ENCODE measurements at places on chromosomes 6 and 20. TPM values are rescaled to one million over a fixed set of nuclear protein-coding genes. Genes with fewer than 3 reads are reported as not detected.

DNA sequence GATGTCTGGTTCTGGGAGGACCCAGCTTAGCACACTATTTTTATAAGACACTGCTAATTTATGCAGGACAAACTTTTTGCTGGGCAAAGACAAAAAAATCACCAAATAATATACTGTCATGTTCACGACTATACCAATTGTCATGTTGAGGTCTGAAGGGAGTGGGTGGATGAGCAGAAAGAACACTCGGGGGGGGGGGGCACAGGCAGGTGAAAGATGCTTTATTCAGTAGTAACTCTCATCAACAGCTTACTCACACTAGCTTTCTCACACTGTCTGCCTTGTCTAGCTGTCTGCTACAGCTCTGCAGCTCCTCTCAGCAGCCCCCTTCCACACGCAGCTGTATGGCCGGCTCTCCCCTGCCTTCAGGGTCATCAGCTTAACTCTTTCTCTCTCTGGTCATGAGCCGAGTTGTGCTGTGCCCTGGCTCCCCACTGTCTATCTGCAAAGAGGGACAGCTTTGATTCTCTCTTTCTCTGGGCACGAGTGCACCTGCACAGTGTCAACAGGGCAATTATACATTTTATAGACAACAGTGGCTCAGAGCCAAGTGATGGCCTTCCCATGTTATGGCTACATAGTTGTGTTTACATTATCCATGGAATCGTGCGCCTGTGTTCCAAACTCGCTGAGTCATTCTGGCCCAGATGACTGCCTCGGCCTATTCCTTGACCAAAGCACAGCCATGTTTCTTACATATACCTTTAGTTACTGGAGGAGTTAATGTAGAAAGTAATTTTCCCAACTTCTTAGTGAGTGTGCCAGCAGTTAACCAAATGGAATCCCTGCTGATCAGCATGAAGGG is 187.7 kb upstream of the PRSS16 start:
- no peak for DNase-seq

GRCh38 chr6:158737710-158738615 is 81.2 kb downstream of the EZR start:
- no peak for DNase-seq

DNA sequence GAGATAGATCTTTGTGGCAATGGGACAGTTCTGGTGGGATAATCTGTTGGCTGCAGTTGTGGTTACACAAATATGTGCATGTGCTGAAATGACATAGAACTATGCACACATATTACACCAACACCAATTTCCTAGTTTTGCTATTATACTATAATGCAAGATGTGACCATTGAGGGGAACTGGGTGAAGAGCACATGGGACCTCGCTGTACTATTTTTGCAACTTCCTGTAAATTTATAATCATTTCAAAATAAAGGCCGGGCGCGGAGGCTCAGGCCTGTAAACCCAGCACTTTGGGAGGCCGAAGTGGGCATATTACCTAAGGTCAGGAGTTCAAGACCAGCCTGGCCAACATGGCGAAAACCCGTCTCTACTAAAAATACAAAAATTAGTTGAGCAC is 8.7 kb downstream of the ARMC12 start:
- no peak for DNase-seq

- no peak for DNase-seq
Measured at GRCh38 chr6:42110683-42111082, 31.7 kb downstream of the C6orf132 start.

- DNase-seq, result no peak
Measured at GRCh38 chr6:88458662-88459061, 292.5 kb upstream of the CNR1 start.

NKX2-4 gene
- not detected for total RNA-seq

DOK5 gene
- 26.3 TPM for total RNA-seq

GRCh38 chr6:136757150-136757549 is 35.1 kb downstream of the MAP3K5 start:
- no peak for DNase-seq

DSP gene
- total RNA-seq, result 241 TPM

DNA sequence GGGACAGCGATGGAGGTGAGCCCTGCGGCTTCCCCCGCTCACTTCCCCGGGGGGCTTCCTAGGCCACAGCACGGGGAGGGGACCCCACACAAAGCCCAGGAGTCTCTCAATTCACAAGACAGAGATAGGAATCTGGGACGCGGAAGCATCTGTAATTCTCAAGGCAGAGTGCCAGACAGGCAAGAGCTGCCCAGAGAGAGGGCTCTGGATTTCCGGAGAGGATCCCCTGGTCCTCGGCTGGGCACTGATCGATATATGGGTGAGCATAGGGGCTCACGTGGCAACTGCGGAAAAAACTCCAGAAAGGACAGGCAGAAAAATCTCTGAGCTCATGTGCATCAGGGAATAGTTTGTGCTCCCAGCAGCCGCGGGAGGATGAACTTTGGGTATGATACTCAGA is 296.2 kb downstream of the NRN1 start:
- DNase-seq, result no peak

- DNase-seq, result no peak
Measured at GRCh38 chr6:41201764-41202173, 820 bp upstream of the TREML2 start.

DNA sequence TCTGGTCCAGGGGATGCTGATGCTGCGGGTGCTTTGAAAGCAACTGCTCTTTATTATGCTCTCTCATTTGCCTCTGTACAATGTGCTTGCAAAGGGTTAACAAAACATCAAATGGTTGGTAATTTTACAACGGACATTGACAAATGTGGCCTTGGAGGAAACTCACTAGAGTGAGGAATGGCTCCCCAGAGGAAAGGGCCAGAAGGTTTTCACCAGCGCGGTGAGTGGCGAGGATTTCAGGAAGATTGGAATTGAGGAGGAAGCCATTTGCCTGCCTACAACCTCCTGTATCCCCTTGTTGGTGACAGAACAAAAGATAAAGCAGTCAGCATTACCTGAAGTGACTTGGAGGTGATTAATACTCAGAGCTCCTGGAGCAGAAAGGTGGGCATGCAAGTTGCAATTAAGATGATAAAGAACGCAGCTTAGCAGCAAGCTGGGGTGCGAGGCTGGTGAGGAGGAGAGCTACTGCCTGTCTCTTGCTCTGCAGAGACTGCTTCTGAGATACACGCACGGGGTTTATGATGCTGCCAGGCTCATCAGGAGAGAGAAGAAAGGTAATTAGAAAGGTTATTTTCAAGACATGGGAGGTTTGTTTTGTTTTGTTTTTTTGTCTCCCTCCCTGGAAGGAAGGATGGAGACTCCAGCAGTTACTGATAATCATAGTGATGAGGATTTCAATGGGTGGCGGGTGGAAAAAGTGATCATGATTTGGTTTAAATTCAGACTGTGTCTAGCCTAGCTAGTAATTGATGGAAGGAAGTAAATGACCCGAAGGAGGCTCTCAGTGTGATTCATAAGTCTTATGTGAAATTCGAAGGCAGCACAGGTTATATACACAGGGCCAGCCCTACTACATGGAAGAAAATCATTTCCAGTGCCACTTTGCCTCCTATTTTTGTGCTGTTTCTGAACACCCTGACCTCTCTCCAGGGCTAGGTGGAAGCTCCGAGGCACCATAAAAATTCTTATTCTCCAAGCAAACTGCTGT is 141.6 kb upstream of the DTNBP1 start:
- no peak for DNase-seq
